ENCODE measurements at places on chromosomes 7 and 10.

- no peak for DNase-seq
Observed at GRCh38 chr7:117791877-117792780, 81.1 kb downstream of the CTTNBP2 start.

- DNase-seq = no peak
Observed at GRCh38 chr10:6586501-6586900, 6.4 kb upstream of the PRKCQ start.

DNA sequence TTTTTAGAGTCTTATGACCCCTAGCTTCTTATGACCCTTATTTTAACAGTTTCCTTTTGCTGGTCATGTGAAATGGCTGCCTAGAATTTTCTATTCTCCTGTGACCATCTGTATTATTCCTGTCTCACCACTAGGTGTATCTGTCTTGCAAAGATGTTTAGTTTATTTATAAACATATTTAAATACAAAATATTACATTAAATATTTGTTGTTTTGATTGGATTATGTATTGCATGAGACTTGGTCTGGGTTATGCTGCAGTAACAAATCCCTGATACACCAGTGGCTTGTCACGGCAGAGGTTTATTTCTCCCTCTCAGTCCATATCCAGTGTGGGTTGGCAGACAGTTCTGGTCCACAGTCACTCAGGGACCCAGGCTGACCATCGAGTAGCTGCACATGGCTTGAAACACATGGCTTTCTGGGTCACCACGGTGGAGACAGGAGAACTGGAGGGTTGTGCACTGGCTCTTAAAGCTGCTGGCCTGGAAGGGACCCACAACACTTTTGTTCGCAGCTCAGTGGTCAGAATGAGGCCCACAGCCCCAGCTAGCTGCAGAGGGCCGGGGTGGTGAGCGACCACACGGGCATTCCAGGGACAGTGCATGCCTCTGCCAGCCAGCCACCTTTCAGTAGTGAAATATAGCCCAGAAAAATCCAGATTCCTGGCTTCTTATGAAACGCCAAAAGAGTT is 7.4 kb downstream of the RASSF4 start:
- DNase-seq = no peak

DNA sequence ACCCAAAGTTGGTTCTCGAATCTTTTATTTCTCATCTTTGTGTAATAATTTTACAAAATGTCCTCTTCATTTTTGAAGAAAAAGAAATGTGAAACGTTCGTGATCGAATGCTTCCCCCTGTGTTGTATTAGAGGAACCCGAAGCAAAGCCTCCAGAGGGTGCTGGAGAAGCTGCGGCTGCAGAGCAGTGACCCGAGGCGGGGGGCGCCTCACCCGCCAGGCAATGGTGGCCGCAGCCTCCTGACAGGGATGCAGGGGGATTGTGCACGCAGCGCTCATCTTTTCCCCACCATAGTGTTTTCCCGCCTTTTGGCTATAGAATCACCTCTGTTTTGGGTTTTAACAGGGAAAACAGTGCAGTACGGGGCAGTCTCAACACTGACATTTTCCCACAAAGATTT is 307.5 kb upstream of the ANKRD30A start:
- no peak for DNase-seq

GRCh38 chr7:158111049-158111751 is 476.4 kb downstream of the PTPRN2 start:
- DNase-seq = peak; percentile 29

GRCh38 chr7:2952316-2952715 is 91.4 kb downstream of the CARD11 start:
- DNase-seq = no peak

- DNase-seq = no peak
Observed at GRCh38 chr10:14235566-14236195, 95.0 kb downstream of the FRMD4A start.

- no peak for DNase-seq
Observed at GRCh38 chr7:8387551-8388256, 45.7 kb upstream of the NXPH1 start.

GRCh38 chr7:79132844-79133451 is 320.5 kb downstream of the MAGI2 start:
- DNase-seq = no peak

DNA sequence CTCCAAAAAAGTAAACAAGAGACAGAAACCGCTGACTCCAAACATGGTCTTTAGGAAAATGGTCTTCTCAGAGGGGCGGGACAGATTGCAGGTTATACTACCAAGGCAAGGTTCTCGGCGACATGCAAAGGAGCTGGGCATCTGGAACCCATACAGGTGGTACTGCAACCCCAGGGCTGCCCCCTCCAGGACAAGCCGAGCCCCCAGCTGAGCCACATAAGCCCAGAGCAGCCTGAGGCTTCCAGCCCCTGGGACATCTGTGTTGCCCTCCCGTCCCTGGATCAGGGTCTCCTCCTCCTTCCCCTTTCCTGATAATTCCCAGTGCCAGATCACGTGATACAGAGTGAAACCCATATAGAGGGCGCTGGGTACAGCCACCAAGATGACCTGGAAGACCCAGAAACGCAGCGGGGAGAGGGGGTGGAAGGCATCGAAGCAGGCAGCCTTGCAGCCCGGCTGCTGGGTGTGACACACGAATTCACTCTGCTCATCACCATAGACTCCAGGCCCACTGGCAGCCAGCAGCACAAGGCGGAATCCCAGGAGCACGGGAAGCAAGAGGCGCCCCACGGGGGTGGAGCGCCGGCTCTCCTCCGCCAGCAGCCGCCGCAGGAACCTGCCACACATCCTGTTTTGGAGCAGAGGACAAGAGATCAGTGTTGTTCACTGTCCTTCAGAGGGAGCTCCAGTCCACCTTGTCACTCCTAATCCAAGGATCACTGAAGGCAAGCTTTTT is at the start of gene GJC3:
GJC3 (minus strand) TSS at position 627 of the 736 bp plus-strand sequence; CDS start at position 627, 0 bp downstream.
- DNase-seq = peak; percentile 54

GRCh38 chr7:29843093-29843492 is 36.8 kb downstream of the WIPF3 start:
- DNase-seq = peak; percentile 27

DNA sequence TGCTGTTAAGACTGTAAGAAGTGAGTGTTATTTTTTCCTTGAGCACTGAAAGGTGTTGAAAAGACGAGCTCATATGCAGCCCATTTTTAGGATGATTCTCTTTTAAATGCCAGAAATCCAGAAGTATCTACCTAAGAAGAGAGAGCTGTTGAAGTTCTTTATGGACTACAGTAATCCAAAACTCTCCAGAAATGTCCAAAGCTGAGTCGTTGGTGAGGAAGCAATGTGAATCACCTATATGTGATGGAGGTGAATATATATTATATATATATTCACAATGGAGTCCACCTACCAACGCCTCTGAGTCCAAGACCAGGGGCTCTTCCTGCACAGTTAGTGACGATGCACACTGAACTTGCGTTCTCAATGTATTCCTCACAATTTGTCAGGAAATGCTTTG is 252.7 kb upstream of the PITRM1 start:
- DNase-seq = no peak

GRCh38 chr7:26374647-26375373 is 83.1 kb downstream of the SNX10 start:
- no peak for DNase-seq

GRCh38 chr10:122368502-122369254 is 5.8 kb upstream of the PLEKHA1 start:
- no peak for DNase-seq

GRCh38 chr10:98340261-98340939 is 72.4 kb upstream of the LOXL4 start:
- no peak for DNase-seq

DNA sequence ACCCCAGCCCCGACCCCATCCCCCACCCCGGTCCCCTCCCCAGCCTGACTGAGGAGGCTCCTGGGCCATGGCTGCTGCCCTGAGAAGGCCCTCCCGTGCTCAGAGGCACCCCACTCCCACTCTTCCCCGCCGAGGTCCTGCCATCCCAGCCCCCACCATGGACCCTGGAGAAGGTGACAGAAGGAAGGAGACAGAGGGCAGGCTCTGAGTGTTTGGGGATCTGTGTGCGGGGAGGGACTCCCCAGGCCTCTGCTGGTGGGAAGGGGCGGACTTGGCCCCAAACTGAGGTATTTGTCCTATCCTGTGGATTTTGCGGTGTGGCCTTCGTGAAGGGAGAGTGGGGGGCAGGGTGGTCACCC is 53.4 kb downstream of the PWWP2B start:
- DNase-seq = no peak

Data from NCI-H2029 treated with DMSO at 0.1 percent for 48 hours (cell line).